ENCODE measurements at places on chromosomes 2 and 18.

- no peak for DNase-seq
Observed at GRCh38 chr2:181646415-181646987, 10.4 kb downstream of the CERKL start.

DNA sequence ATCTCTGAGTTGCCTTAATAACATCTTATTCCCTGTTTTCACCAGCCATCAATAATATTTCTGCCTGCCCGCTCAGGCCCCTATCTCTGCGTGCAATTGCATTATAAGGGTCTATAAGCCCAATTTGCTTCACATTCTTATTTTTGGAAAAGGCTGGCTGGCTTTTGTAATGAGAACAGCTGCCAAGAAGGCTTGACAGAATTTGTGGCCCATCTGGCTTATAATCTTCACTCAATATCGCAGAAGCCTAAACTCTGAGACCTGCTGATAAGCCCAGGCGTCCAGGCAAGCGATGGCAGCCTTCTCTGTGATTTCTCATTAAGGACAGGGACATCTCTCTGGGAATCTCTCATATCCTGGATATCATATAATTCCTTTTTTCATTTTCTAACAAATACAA lies 1618.6 kb upstream of the CELF4 start:
- no peak for DNase-seq

DNA sequence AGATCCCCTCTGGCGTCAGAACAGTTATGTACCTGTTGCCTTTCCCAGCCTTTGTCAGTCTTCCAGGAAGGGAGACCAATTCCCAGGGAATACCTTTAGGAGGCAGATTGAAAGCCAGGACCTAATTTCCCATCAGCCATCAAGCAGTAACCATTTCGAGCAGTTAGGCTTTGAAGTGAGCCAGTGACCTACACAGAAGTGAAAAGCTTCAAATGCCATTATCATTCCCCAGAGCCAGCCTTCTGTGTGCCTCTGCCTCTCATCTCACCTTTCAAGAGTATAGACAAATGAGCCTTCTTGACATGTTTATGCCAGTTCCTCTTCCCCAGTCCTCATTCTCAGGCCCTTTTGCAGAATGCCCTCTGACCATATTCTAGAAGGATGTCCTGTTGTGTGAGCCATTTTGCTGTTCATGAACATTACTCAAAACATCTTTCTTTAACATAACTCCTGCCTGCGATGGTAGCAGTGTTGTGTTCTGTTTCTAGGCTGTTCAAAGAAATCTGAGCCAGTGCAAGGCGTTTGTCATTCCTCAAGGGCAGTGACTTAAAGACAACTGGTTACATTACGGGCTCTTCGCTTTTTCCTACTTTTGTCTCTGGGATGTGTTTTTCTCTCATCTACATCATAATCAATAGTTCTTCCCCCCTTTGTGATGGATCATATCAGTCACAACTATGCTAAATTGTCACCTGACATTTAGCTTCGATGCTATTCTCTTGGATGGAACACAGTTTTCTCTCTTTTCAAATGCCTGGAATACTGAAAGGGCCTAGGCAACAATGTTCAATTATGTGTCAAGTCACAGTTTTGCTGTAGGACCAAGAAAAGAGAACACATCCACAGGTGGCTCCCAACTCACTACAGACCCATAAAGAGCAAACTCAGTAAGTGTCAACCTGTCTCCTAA lies 138.6 kb downstream of the ALK start:
- no peak for DNase-seq

DNA sequence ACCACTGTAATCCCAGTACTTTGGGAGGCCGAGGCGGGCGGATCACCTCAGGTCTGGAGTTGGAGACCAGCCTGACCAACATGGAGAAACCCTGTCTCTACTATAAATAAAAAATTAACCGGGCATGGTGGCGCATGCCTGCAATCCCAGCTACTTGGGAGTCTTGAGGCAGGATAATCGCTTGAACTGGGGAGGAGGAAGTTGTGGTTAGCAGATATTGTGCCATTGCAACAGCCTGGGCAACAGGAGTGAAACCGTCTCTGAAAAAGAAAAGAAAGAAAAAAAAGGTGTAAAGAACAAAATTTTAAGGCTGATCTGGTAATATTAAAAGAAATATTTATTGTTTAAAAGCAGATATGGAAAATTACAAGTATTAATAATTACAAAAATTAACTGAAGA lies 29.7 kb downstream of the ZNF804A start:
- DNase-seq, result no peak

GRCh38 chr2:78782196-78782595 lies 243.3 kb upstream of the REG3G start:
- no peak for DNase-seq

- no peak for DNase-seq
Observed at GRCh38 chr2:101858910-101859309, 132.8 kb upstream of the IL1R2 start.

- no peak for DNase-seq
Observed at GRCh38 chr2:113754160-113754559, 2.3 kb downstream of the SLC35F5 start.

- no peak for DNase-seq
Observed at GRCh38 chr18:23380001-23380550, 73.0 kb upstream of the RIOK3 start.

GRCh38 chr2:96830044-96830562 lies 13.7 kb downstream of the ANKRD23 start:
- DNase-seq, result no peak

- DNase-seq, result no peak
Observed at GRCh38 chr18:35703043-35703688, 121.6 kb downstream of the GALNT1 start.

DNA sequence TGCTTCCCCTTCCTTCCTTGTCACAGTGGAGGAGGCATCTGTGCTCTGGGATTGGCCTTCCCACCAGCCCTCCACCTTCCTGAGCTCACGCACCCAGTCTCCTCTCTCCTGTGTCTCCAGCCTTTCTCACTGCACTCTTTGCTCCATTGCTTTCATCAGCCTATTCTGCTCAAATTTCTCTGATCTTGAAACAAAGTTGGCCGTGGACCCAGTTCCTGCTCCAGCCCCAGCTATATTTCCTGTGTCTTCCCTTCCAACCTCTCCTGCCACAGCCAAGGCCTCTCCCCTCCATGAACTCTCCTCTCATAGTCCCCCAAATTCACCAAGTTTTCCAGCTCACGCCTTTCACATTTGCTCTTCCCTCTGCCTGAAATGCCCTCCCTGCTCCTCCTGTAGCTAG lies 226.6 kb upstream of the AGAP1 start:
- no peak for DNase-seq

- no peak for DNase-seq
Observed at GRCh38 chr2:218281449-218281848, 10.9 kb downstream of the TMBIM1 start.

- no peak for DNase-seq
Observed at GRCh38 chr2:120785228-120785966, 49.7 kb downstream of the GLI2 start.

GRCh38 chr2:14619441-14619840 lies 13.1 kb upstream of the LRATD1 start:
- no peak for DNase-seq

DNA sequence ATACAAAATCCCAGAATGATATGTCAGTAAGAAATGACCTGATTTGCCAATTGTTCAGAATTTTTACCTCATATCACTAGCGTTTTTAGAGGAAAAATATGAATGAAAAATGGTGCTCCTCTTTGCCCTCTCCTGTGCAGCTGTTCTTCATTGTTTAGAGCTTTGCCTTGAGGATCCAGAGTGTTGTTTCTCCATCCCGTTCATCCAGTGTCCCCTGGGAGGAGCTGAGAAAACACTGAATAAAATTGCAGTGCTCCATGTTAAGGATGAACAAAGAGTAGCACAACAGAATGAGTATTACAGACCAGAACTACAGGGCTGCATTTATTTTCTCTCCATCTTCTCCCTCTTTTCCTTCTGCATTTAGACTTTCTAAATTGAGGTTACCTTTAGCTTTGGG lies 133.1 kb downstream of the ADCYAP1 start:
- DNase-seq, result no peak

DNA sequence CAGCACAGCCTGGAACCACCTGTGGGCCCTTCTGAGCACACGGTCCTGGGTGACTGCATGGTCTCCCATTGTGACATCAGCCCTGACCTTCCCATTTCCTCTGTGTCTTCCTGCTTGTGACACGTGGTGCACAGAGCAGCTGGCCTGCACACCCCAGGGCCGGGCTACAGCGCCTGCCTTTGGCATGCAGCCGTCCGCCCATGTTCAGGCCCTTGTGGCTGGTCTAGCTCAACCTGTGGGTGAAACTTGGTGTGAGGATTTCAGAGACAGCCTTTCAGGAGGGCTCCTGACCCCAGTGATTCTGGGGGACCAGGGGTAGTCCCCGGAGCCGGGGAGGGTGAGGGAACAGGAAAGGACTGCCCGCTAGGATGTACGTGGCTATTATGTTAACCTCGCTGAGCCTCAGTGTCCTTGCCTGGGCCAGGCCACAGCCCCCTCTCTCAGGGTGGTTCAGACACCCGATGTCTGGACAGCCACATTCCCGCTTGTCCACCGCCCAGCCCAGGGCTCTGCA lies 284.8 kb upstream of the HS6ST1 start:
- no peak for DNase-seq

GRCh38 chr2:41116106-41116797 lies 664.4 kb upstream of the SLC8A1 start:
- DNase-seq, result no peak

DNA sequence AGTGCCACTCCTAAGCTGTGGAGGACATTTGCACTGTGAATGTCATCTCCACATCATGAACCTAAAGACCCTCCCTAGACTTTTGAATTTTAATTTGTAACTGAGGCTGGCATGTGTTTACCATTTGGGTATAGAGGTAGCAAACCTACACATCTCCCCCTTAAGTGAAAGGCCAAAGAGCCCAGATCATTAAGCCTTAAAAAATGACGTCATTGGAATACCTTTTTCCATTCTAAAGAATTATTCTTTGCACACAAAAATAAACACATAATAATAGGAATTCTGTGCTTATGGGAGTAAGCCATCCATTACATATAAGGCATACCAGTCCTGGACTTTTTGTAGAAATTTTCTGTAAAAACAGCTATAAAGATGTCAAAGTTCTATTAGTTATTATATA lies 38.9 kb downstream of the ZNF385B start:
- DNase-seq, result no peak

GRCh38 chr18:8299054-8299980 lies 309.9 kb upstream of the RAB12 start:
- no peak for DNase-seq

DNA sequence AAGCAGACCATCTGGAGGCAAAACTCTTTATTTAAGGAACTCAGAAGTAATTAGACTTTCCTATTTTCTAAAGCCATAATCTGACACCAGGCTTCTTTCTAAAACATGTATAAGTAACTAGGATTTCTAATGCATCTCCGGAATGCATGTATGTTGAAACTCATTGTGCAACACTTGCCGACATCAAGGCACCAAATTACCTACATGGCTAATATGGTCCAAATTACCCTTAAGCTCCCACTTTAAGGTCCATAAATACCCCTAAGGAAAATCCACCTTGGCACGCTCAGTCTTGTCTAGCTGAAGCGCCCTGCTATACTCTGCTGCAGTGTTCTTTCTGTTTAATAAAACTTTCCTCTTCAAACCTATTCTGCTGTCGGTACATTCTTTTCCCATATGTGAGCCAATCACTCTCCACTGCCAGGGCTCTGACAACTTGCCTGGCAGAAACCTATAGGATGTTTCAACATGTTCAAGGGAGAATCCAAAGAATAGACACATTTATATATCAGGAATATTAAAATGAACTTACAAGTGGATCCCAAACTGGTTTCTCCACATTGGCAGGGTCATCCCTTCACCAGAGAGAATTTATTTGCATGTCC lies 171.9 kb downstream of the GALNT1 start:
- no peak for DNase-seq

DNA sequence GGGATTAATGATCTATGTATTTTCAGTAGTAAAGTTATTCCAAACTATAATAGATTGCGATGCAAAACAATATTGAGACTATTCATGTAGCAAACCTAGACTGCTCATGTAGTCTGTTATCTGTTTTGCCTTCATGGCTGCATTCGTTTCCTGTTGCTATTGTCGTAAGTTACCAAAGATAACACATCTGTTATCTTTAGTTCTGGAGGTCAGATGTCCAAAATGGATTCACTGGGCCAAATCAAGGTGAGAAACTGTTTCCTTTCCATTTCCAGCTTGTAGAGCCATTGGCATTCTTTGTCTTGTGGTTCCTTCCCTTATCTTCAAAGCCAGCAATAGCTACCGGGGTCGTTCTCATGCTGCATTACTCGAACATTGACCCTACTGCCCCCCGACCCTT lies 20.9 kb downstream of the ITGAV start:
- DNase-seq, result no peak

DNA sequence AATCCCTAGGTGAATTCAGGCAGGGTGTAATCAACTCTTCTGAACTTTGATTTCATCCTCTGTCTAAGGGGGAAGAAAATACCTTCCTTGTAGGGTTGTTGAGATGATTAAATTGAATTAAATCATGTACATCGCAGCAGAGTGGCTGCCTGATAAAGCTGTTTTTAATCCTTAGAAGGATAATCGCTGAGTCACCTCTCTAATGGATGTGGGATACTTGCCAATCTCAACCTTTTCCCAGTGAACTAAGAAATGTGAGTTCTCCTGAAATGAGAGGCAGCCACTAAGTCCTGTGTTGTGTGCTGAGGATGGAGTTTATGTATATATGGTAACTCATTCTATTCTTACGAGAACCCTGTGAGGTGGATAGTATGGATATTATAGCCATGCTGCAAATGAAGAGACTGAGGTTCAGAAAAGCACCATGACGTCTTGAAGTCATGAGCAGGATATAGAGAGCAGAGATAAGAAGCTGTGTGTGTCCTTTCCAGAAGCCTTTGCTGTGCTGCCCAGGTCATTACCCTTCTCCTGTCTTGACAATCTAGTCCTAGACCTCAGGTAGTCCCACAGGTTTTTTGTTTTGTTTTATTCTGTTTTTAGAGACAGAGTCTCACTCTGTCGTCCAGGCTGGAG lies 93.3 kb downstream of the HNRNPLL start:
- peak; percentile 27 for DNase-seq

DNA sequence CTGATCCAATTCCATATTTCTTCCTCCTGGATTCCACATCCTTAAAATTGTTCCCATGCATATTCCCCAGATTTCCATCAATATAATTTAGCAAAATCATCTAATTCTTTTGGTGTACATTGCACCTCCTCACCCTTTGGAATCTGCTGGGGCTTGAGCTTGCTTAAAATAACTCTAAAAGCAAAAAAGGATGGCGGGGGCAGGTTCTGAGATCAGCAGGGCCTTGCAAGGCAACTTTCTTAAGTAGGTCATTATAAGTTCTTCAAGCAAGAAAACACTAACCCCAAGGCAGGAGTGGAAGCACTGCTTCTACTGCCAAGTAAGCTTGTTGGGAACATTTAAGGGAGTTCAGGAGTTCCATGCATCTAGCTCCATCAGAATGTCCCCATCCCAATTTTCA lies 254.3 kb upstream of the CCDC68 start:
- no peak for DNase-seq

- no peak for DNase-seq
Observed at GRCh38 chr2:99377879-99378278, 40.7 kb downstream of the EIF5B start.
